ENCODE measurements at places on chromosomes 3 and 15.
A peak's percentile ranks its signal among the peaks of the same experiment; 100 is the strongest.

- no peak for DNase-seq
These were observed 325.8 kb upstream of the NAALADL2 start for GRCh38 chr3:174533286-174533685.

- no peak for DNase-seq
These were observed 70.1 kb downstream of the KLF15 start for GRCh38 chr3:126287171-126287535.

GRCh38 chr3:27114684-27115083 is 254.5 kb downstream of the NEK10 start:
- no peak for DNase-seq

- no peak for DNase-seq
These were observed 126.7 kb upstream of the SAMMSON start for GRCh38 chr3:69872783-69873378.

GRCh38 chr3:82130046-82130445 is 368.6 kb upstream of the GBE1 start:
- DNase-seq = no peak

DNA sequence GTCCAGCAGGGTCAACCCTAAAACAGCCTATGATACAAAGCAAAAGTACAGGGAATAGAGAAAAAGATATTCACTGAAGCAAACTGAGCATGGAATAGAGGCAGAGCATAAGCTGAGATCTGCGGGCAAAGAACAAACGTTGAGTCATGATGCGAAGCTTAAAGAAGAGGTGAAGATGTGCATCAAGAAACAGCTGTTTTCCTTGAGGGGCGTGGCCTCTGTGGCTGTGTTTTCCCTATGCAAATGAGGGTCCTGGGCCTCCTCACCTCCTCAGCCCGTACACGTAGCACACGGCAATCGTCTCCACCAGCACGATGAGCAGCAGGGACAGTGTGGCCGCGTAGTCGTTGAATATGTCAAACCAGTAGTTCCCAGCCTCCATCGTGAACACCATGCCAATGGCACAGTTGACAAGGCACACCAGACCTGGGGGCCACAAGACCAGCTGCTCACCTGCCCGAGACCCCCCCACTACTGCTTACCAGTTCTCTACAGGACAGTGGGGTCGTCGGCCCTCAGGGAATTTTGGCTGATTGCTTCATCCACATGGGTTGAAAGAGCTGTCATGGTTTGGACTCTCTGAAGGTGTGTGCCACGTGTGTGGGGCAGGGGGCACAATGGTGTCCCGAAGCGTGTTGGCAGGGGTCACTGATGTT is 33.6 kb downstream of the SLC6A20 start:
- no peak for DNase-seq

GRCh38 chr3:15614958-15615357 is 13.4 kb downstream of the BTD start:
- DNase-seq = no peak

DNA sequence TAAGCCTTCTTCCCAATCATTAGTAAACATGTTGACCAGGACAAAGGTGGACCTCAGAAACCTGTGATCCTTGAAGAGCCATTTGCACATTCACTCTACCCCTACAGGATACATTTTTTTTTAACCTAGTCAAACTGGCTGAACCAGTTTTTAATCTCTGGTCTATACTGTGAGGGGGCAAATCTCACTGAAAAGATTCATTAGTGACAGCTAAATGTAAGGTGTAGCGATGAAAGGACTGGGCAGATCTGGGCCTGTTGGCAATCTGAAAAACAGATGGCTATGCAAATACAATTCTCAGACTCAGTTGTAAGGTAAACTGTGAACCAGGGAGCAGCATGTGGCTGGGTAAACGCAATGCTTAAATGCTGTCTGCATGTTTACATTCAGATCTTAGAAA is 75.6 kb upstream of the SNTN start:
- DNase-seq = no peak

DNA sequence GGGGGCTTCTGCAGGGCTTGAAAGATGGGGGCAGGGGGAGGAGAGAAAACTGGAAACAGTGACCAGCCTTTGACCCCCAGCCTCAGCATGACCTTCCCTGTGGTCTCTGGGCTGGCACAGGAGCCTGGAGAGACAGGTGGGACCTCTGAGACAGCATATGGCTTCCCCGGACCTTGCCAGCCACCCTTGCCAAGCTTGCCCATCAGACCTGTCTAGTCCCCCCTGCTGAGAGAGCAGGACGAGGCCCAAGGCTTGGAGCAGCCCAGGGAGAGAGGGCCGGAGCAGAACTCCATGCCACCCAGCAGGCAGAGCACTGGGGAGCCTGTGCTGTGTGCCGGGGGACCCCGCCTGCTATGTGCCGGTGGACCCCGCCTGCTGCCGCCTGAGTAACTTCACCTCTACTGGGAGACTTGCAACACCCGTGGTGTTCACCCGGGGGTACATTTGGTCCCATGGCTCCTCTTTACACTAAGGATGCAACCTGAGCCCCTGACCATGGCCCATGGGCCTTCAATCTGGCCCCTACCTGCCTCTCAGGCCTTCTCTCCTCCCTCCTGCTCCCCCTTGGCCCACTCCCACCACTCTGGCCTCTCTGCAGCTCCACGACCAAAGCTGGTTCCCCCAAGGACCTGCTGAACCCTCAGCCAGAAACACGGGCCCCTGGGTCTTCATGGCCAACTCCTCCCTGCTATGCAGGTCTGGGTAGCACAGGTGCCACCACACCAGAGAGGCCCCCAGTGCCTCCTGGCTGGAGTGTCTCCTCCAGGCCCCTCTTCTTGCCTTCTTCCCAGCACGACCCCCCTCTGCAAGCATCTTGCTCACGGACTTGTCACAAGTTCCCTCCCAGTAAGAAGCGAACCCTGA is 21.1 kb upstream of the SLC41A3 start:
- no peak for DNase-seq

GRCh38 chr3:10514407-10515069 is 9.2 kb upstream of the ATP2B2 start:
- no peak for DNase-seq

GRCh38 chr3:181722766-181723425 is 11.2 kb downstream of the SOX2 start:
- no peak for DNase-seq

GRCh38 chr3:187150599-187150998 is 11.3 kb upstream of the RPL39L start:
- DNase-seq = peak; percentile 76

GRCh38 chr3:151743855-151744254 is 10.1 kb downstream of the AADACL2 start:
- no peak for DNase-seq

DNA sequence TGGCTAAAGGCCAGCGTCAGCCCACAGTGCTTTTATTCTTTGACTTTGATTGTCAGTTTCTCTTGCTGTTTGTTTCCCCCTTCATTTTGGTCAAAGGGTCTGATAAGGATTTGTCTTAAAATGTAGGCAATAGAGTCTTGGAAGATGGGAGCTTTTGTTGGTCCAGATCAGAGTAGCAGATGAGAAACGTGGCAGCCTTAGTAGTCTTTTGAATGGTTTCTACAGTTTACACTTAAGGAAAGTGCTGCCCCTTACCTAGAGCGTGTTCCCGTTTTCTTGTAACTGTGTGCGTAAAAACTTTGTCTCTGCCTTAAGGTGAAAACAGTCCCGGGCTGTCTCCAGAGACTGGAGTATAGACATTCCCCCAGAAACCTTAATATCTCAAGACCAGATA is 630 bp downstream of the LXN start:
- no peak for DNase-seq

DNA sequence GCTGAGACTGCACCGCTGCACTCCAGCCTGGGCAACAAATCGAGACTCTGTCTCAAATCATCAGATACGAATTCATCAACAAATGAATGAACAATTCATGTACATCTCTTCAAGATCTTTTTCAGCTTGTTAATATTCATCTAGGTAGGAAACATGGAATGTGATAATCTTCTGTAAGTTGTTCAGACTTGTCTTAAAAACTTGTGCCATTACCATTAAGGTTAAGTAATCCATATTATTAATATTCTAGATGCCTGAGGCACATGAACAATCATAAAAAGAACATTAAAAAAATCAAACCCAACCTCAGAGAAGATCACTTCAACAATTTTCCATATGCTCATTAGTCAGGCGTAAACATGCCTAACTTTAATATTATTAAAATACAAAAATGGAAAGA is 36.2 kb downstream of the CHSY1 start:
- no peak for DNase-seq
